ENCODE measurements at places on chromosomes 12 and 14.

GRCh38 chr12:54448344-54448743, 25.1 kb downstream of the GTSF1 start:
- DNase-seq, result no peak

DNA sequence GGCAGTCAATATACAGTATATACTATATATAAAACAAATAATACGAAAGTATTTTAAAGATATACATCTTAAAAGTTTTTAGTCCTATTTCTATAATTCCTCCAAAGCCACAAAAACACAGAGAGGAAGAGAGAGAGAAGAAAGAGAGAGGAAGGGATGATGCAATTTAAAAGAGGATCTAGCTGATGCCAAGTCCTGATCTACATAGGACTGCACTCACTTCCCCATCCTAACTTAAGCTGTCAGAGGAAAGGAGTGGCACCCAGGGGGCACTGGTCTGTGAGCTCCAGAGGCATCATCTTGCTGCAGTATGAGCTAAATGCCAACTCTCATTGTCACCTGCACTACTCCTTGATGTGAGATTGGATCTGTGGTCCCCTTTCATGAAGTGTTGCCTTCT, 95.8 kb downstream of the C12orf42 start:
- DNase-seq, result no peak

GRCh38 chr12:68156636-68157035, 2.9 kb downstream of the IFNG start:
- DNase-seq, result no peak

GRCh38 chr14:34258318-34258717, 203.7 kb downstream of the SPTSSA start:
- DNase-seq, result no peak

- DNase-seq, result no peak
These were observed 176.1 kb downstream of the ADGRD1 start for GRCh38 chr12:131129839-131130238.

DNA sequence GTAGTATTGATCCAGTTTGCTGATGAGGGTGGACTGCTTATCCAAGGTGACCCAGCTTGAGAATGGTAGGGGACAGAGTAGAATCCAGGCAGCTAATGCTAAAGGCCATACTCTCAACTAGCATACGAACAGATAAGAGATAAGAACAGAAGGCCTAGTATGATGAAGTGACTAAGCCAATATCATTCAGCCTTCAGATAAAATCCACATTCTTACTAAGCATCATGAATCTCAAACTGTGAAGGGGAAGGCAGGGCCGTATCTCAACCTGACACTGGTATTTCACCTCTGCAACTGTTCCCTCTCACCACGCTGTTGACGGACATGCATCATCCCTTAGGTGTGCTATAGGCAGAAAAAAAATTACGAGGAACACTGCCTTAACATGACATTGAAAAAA, 8.1 kb upstream of the CKAP4 start:
- no peak for DNase-seq

- DNase-seq, result no peak
These were observed 17.1 kb downstream of the SEC23A start for GRCh38 chr14:39085933-39086332.

DNA sequence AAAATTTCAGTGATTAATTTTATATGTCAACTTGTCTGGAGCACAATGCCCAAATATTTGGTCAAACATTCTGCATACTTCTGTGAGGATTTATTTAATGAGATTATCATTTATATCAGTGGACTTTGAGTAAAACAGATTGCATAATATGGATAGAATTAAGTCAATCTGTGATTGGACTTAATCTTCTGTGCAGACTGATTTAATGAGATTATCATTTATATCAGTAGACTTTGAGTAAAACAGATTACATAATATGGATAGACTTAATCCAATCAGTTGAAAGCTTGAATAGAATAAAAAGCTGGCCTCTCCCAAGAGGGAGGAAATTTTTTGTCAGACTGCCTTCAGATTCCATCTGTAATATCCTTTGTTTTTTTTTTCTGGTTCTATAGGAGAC, 1413.2 kb downstream of the LRFN5 start:
- no peak for DNase-seq

DNA sequence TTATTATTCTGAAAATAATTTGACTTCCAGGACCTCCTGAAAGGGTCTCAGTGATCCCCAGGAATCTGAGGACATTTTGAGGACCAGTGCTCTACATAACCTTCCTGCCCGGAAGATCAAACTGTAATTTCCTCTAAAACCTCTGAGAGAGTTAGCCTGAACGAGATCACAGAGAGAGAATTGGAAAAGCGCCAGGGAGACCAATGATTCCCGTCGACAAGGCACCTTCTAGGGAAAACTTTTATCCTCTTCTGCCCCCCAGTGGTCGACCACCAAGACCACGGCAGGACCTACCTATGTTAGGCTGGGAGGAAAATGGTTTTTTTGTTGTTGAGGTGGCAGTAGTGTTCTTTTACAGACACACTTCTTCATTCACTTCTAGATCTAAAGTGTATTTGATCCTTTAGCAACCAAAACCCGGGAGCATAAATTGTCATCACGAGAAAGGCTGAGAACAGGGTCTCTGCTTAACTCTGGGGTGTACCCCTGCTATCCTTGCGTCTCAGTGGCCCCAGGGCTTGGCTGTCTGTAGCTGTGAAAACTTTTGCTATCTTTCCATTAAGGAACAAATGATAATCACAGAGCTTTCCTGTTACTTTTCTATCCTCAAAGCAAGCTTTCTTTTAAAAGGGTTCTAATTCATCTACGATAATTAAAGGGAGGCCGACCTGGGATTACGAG, 62.9 kb upstream of the NID2 start:
- DNase-seq, result peak; percentile 2

DNA sequence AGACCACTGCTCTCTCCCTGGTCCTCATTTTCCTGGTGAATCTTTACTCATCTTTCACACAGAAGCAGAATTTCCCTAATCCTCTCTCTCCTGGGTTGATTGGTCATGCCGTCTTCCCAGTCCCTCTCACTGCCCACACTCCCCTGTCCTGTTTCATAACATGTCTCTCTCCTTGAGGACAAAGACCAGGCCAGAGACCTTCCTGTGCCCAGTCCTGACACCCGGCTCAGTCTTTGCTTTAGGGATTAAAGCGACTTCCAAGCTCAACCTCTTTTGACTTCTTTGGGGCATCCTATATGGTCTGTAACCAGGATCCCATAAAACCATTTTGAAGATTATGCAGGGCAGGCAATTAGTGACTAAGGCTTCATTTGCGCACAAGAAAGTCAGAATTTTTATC, 105.5 kb downstream of the BCL11B start:
- no peak for DNase-seq

DNA sequence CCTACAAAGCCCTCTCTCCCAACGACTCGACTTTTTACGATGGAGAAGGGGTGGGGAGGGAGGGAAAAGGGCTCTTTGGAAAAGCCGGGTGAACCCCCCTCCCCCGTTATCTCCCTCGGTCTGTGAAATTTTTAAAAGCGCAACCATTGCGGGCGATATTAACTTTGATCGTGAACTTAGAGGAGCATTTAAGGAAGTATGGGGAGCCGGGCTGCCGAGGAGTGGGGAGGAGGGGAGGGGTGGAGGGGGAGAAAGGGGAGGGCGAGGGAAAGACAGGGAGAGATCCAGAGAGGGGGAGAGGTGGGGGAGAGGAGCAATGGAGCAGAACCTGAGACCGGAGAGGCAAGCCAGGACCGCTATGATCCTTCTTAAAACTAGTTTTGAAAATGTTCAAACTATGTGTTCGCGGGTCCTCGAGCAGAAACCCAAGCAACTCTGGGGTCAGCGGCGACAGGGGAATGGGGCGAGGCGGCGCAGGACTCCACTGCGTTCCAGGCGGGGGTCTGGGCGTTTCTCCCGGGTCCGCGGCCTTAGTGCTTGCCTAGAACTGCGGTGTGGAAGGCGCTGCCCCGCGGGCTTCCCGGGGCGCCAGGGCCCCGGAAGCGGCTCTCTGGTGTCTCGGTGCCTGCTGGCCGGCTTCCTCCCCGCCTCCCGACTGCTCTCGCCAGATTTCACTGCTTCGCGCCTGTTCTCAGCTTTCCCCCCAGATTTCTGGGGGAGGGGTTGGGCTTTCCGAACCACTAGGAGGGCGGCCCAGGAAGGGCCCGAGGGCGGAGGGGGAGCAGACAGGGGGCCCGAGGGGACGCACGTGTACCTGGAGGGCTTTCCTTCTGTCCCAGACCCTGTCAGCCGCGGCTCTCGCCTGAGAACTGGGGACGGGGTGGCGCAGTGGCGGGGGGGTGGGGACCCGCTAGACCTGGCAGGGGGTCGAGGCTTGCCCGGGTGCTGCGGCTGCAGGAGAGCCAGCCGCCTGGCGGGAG, at the start of gene HOTAIR:
HOTAIR (minus strand) TSS at position 871 of the 980 bp plus-strand sequence.
- peak; percentile 20 for DNase-seq

All from T-helper 1 cell (primary cell).